SK-N-SH treated with all-trans-retinoic acid at 6 μM for 48 hours (cell line): ENCODE measurements at places on chromosomes 7 and 10.
A peak's percentile ranks its signal among the peaks of the same experiment; 100 is the strongest.

- no peak for ATAC-seq
Measured at GRCh38 chr10:6232846-6233724, 30.4 kb downstream of the PFKFB3 start.

DNA sequence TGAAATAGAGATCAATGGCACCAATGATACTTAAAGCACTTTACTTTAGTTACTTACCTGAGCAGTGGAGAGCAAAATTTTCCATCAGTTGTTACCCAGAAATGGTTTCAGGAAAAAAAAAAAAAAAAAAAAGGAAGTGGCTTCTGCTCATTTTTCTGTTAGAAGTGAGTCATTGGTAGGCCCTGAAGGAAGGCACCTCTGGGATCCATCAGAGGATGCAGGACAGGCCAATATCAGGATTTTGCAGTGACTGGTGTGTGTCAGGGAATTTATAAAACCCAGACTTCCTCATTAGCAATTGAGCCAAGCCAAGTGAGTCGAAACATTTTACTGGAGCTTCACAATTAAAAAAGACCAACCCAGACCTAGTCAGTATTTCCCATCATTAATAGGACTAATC is 2.3 kb upstream of the SMIM30 start:
- ATAC-seq, result peak; percentile 58

GRCh38 chr10:15181576-15182156 is 13.2 kb upstream of the NMT2 start:
- no peak for ATAC-seq

- ATAC-seq, result no peak
Measured at GRCh38 chr7:74178632-74179031, 4.5 kb downstream of the EIF4H start.

- no peak for ATAC-seq
Measured at GRCh38 chr7:23350466-23350865, 51.3 kb downstream of the MALSU1 start.

DNA sequence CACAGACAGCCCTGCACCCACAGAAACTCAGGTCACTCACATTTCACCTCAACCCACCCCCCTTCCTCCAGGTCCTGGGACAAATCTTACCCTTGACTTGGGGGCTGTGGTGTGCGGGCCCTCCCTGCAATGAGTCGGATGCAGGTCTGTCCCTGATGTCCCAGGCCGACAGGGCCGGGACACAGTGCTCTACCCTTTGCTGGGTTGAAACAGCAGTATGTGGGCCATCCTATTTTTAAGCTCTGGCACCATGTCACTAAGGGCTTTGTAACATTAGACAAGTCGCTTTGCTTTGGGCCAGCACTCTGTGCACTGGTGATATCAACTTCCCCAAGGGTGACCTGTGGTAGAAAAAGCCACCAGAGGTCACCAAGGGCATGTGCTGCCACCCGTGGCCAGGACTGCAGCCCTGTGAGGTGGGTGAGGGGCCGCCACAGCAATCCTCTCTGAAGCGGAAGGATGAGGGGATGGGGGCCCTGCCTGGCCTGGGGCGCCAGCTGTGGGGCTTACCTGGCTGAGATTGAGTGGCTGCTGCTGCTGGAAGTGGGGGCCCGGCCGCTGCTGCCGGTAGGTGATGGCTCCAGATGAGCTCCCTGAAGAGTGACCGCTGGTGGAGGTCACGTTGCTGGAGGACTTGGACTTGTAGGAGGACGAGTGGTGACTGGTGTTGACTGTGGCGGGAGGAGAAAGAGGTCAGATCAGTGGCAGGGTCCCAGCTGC is 51.3 kb downstream of the CLEC2L start:
- ATAC-seq, result no peak

DNA sequence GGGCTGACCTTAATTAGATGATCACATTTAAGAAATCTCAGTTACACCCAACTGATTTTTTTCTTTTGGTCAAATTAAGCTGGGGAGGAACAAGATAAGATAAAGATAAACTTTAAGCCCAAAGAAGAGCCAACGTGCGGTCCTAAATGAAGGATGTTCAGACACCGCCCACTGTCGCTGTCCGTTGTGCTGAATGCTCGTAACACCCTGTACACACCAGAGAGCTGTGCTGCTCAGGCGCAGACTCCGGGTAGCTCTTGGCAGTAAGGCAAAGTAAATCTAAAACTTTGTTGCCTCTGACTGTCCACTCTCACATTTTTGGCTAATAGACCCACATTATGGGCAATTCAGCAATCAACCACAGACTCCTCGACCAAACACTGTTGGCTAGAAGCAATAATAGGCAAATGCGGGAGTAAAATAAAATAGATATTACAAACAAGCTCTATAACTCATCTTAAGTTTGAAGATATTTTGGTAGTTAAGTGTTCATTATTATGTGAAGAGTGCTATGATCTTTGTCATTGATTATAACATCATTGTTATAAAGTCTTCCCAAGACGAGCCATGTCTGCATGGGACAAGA is 57.1 kb downstream of the PLPP4 start:
- peak; percentile 78 for ATAC-seq

GRCh38 chr7:147804032-147804431 is 786.5 kb upstream of the C7orf33 start:
- peak; percentile 72 for ATAC-seq

GRCh38 chr10:48462482-48463020 is 142.3 kb downstream of the ARHGAP22 start:
- no peak for ATAC-seq

- ATAC-seq, result peak; percentile 92
Measured at GRCh38 chr10:70267161-70267933, 16.5 kb downstream of the NPFFR1 start.

DNA sequence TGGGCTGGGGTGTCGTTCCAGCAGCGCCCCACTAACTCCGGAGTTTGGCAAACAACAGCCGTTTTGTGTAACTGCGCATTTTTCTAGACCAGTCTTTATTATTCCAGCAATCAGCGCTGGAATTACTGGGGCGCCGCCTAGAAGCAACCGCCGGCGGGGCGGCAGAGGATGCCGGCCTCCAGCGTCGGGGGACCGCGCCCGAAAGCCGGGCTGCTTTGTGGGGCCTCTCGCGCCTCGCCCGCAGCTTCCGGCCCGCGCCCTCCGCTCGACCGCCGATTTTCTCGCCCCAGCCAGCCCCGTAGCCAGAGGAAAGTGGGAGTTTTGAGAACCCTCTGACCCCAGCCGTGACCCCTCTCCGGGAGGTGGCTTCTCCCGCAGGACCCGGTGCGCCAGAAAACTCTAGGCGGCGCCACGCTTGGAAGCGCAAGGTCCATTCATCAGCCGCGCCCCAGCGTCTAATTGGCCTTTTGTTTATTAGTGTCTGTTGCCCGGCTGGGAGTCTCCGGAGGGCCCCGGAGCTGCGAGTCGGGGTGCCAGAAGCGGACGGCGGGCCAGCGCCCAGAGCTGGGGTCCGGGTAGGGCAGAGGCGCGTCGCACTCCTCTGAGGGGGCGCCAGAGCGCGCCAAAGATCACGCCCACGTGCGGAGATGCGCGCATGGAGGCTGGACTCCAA is 10.7 kb downstream of the EMX2 start:
- ATAC-seq, result no peak

DNA sequence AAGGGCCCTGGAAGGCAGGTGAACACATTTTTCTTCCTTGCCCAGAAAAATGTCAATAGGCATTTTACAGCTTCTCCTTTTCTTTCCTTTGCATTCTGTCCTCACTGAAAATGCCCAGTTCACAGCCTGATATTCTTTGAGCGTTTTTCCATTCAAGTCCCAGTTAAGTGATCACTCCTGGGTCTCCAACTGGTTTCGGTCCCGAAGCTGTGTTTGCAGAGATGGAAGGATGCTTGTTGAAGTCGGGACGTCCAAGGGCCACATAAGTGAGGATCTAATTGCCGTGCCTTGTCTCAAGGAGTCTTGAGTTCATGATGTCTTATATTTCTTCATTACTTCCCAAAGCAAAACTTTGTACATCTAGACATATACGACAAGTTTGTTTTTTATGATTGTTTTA is 208.7 kb upstream of the PRKCQ start:
- ATAC-seq, result no peak

DNA sequence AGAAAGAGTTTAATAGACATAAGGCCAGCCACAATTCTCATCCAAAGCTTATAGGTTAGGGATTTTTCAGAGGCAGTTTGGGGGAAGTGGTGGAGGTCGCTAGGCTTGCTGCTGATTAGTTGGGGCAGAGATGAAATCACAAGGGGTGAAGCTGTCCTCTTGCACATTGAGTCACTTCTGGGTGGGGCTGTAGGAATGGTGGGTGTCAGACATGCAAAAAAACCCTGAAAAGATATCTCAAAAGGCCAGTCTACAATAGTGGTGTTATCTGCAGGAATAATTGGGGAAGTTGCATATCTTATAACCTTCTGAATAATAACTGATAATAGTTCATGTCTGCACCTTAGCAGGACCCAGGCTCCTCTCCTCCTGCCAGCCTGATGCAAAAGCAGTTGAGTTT is 2.1 kb downstream of the FAM24B start:
- no peak for ATAC-seq

DNA sequence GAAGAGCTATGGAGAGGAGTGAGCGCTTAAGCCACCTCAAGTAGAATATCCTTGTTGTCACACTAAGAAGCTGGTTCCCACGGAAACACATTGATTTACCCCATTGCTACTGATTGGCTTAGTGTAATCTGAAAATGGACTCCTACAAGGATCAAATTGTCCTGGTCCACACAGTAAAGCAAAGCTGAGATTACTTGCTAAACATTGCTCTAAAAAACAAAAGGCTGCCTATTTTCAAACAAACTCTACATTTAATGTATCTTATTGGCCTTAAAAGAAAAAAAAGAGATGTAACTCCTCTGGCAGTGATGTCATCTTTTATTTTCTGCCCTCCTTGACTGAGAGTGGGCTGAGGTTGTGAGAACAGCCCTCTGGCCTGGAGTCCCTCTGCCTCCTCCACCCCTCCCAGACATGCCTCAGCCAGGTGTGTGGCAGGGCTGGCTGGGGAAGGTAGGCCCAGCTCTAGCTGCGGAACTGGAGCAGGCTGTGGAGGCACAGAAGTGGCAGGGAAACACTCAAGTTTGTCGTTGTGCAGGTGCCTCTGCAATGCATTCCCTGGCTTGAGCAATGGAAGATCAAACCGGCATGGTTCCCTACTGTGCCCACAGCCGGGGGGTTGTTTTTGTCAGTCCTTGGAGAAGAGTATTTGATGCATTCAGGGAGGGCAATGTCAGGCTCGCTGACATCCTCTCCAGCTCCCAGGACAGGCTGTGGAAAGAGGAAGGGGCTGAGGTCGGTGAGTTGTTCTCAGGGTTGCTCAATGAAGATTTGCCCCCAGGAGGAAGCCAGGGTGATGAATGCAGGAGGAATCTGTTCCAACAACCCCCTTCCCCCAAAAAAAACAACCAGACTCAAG is 9.1 kb downstream of the KLF6 start:
- peak; percentile 9 for ATAC-seq

- ATAC-seq, result no peak; the same call in 1 of the 3 replicates
Measured at GRCh38 chr7:91537260-91538152, 273.3 kb downstream of the FZD1 start.

DNA sequence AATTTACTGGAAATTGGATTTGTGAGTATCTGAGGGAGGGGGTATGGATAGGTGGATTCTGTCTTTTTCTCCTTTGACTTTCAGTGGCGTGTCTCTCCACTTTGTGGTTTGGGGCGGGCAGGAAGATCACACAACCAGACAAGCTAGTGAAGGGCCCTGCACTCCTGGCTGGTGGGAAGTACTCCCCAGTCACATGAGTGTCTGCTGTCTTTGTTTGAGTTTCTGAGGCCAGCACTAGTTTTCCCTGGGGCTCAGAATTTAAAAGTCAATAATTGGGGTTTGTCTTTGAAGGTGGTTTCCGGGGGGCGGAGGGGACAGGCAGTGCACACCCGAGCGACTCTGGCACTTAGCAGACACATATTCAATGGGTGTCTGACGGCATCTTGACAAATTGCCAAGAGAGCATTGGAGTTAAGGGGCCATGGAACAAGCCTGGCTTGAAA is 120.1 kb downstream of the WDFY4 start:
- ATAC-seq, result no peak

- no peak for ATAC-seq
Measured at GRCh38 chr7:151793531-151793951, 83.4 kb downstream of the PRKAG2 start.

DNA sequence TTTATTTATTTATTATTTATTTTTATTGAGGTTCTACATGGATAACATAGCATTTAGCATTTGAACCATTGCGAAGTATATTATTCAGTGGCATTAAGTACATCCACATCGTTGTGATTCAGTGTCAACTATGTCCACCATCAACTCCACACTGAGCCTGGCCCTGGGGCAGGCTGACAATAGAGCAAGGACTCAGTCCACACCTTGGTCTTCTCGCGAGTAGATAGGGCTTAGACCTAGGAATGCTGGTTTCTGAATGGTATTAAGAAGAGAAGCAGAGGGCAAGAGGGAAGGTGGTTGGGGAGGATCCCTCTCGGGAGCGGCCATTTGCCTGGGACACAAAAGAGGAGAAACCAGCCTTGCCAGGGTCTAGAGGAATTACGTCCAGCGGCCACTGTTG is 599.2 kb upstream of the MGMT start:
- no peak for ATAC-seq

- ATAC-seq, result peak; percentile 28
Measured at GRCh38 chr7:55588379-55588699, 16.0 kb upstream of the VOPP1 start.

- ATAC-seq, result no peak
Measured at GRCh38 chr10:108597031-108597430, 1326.3 kb downstream of the XPNPEP1 start.

DNA sequence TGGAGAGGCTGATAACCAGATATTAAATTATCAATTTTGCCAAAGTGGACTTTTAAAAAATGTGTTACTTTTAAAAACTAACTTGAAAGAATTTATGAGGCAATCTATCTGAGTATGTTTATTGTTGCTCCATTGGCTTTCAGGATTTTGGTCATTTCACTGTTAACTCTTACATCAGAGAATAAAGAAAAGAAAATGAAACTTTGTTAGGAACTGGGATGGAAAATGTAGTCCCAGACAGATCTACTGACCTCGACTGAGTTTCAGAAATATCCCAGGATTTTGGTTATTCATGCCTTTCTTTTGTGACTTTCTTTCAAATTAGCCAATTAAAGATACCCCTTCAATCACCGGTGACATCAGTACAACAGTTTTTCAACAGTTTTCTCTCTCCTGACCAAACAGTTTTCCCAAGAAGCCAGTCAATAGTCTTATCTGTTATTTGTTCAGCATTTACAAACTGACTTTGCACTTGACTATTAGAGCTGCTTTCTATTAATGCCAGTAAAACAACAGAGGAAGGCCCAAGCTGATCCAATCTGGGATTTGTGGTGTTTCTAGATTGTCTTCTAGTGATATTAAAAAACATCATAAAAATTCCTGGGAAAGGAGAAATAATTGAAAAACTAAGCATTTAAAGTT is 35.8 kb downstream of the NRBF2 start:
- no peak for ATAC-seq

- no peak for ATAC-seq
Measured at GRCh38 chr10:14040787-14041631, 289.7 kb downstream of the FRMD4A start.

- ATAC-seq, result no peak
Measured at GRCh38 chr7:102165136-102165535, 121.5 kb upstream of the SH2B2 start.

- ATAC-seq, result no peak
Measured at GRCh38 chr10:69337296-69338132, 59.2 kb downstream of the HK1 start.

GRCh38 chr7:134781171-134781570 is 1.7 kb downstream of the CALD1 start:
- ATAC-seq, result no peak
